GM23248 (cell line): ENCODE measurements at places on chromosomes 5 and 9. TPM values are rescaled to one million over a fixed set of nuclear protein-coding genes. Genes with fewer than 3 reads are reported as not detected.

GRCh38 chr9:115292584-115293279 lies 174.8 kb upstream of the TNC start:
- peak; percentile 33 for DNase-seq
- H3K4me3 ChIP-seq = no peak overlapping the region
- H3K4me1 ChIP-seq = peaks cover 19% of the 10 kb centered on the region
- H3K36me3 ChIP-seq = no peaks in the 10 kb centered on the region

- no peaks in the 10 kb centered on the region for H3K36me3 ChIP-seq
- H3K4me3 ChIP-seq = no peak overlapping the region
- H3K4me1 ChIP-seq = no peaks in the 10 kb centered on the region
- H3K27me3 ChIP-seq = peaks cover 14% of the 10 kb centered on the region
- DNase-seq = no peak
Observed at GRCh38 chr5:160448886-160449285, 27.2 kb downstream of the PTTG1 start.

DNA sequence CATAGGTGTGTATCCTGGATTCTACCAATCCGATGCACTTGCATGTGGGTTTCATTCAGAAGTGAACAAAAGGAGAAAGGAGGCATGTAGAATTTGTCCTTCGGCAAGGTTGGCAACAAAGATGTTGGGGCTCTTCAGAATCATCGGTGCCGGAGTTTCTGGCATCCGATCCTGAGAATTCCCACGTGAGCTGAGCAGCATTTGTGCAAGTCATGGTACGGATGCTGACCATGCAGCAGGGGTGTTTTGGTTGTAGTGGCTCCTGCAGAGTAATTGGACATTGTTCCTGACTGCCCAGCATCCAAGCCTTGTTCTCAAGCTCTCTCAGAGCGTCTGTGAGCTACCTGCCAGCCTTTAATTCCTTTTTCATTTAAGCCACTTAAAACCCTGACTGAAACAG lies 19.0 kb upstream of the POC5 start:
- no peak overlapping the region for H3K4me3 ChIP-seq
- H3K36me3 ChIP-seq = no peaks in the 10 kb centered on the region
- no peaks in the 10 kb centered on the region for H3K27me3 ChIP-seq
- no peak for DNase-seq
- no peak overlapping the region for H3K27ac ChIP-seq
- H3K4me1 ChIP-seq = no peaks in the 10 kb centered on the region

GRCh38 chr9:86096386-86096785 lies 3.0 kb downstream of the GOLM1 start:
- no peak overlapping the region for H3K4me3 ChIP-seq
- peak; percentile 69 for DNase-seq
- H3K36me3 ChIP-seq = no peaks in the 10 kb centered on the region

Gene SLIT3
- 49.4 and 61.9 TPM in 2 replicates for total RNA-seq

Gene WNT8A
- not detected in 2 replicates for total RNA-seq

DNA sequence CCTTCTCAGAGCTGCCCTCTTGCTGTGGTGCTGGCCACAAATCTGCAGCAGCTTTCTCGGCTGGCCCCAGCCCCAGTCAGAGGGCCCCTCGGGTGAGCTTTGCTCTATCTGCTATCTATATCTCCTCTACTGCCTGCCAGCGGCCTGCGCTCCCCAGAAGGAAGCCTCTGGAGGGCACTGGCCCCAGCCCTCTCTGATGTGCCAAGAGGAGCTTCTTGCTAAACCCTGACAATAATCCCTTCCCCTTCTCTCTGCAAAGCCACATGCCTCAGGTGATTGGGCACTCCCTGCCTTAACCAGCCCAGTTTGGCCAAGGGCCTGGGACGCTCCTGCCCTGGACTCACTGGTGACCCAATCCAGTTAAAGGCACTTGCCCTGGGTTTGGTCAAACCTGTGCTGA lies 42.7 kb downstream of the CAMK2A start:
- no peaks in the 10 kb centered on the region for H3K4me1 ChIP-seq
- H3K36me3 ChIP-seq = no peaks in the 10 kb centered on the region
- no peak overlapping the region for H3K27ac ChIP-seq
- no peaks in the 10 kb centered on the region for H3K27me3 ChIP-seq
- H3K4me3 ChIP-seq = no peak overlapping the region
- no peak for DNase-seq

Gene IL33
- total RNA-seq = 3.8 and 4.7 TPM in 2 replicates

GRCh38 chr5:171970826-171971225 lies 35.6 kb downstream of the FBXW11 start:
- no peaks in the 10 kb centered on the region; the same call in 1 of the 2 replicates for H3K36me3 ChIP-seq
- no peak for DNase-seq
- H3K27me3 ChIP-seq = no peaks in the 10 kb centered on the region
- no peak overlapping the region for H3K27ac ChIP-seq

DNA sequence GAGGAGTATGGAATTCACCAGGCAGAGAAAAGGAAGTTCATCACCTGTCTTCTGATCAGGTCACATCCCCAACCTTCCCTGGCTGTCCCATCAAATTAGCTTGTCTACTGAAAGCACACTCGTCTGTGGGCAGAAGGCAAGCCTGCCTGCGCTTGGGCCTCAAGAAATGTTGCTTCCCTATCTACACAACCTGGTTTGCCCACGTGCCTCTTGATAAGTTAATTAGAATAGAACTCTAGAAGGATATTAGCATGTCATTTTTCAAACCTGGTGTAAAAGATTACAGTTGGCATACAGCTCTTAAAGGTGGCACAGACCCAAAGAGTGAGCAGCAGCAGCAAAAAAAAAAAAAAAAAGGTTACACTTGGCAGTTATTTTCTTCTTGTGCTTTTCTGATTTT lies 5.1 kb downstream of the TTC23L start:
- H3K4me3 ChIP-seq = no peak overlapping the region
- H3K36me3 ChIP-seq = no peaks in the 10 kb centered on the region

Gene NCS1
- 32.2 and 33.0 TPM in 2 replicates for total RNA-seq

DNA sequence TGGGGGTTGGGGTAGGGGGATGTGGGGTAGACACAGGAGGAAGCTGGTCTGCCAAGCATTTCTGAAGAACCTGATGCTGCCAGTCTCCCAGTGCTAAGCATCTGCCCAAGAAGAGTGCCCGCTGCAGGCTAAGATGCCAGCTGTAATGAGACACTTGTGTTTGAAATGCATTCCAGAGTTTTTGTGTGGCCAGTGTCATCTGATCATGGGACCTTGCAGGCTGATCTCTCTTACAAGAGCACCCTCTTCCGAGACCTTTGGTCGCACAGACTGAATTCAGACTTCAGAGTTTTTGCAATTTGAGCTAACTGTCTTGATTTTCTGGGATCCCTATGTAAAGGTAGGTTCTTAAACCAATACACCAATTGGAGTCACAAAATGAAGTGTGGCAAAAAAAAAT lies 58.1 kb downstream of the DENND1A start:
- H3K27ac ChIP-seq = no peak overlapping the region
- DNase-seq = no peak
- H3K36me3 ChIP-seq = peaks cover 11% of the 10 kb centered on the region; the same call in 1 of the 2 replicates
- H3K27me3 ChIP-seq = no peaks in the 10 kb centered on the region
- H3K4me3 ChIP-seq = no peak overlapping the region

Gene TLR4
- total RNA-seq = 11.9 and 13.8 TPM in 2 replicates

DNA sequence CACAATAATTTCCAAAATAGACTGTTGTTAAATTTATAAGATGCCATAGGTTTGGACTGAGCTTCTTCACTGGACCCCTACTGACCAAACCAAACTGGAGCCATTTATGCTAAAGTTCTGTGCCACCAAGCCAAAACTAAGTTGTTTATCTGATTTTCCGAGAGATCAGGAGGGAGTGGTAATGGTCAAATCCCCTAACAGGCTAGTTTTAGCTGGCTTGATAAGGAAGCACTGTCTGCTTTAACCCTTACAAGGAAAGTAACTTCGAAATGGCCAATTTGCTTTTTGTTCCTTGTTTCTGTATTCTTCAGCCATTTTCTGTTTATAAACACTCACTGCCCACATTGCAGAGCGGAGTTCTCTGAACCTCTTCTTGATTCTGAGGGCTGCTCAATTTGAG lies 246.8 kb upstream of the TUT7 start:
- no peak for DNase-seq
- H3K27ac ChIP-seq = no peak overlapping the region
- no peaks in the 10 kb centered on the region for H3K36me3 ChIP-seq
- H3K4me1 ChIP-seq = peaks cover 56% of the 10 kb centered on the region

GRCh38 chr9:137021979-137022661 lies 5.9 kb downstream of the ABCA2 start:
- no peaks in the 10 kb centered on the region for H3K27me3 ChIP-seq
- H3K27ac ChIP-seq = no peak overlapping the region
- no peaks in the 10 kb centered on the region for H3K4me1 ChIP-seq
- H3K36me3 ChIP-seq = no peaks in the 10 kb centered on the region

DNA sequence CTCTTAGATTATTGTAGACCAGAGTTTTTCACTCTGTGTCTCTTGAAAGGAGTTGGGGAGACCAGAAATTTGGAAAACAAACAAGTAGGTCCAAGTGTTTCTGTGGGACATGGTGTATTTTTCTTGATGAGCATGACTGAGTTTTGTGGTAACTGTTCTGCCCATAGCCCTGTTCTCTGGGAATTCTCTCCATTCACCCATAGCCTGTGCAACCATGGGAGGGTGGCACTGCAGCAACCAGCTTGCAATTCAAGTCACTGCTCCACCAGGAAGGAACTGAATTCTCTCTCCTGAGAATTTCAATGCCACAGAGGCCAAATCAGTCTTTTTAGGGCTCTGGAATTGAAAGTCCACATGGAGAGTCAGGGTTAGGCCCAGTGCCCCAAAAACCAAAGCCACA lies 475.3 kb upstream of the TRPC7 start:
- H3K4me3 ChIP-seq = no peak overlapping the region
- H3K4me1 ChIP-seq = no peaks in the 10 kb centered on the region
- H3K36me3 ChIP-seq = no peaks in the 10 kb centered on the region
- H3K27ac ChIP-seq = no peak overlapping the region
- DNase-seq = no peak
- peaks cover 20% of the 10 kb centered on the region for H3K27me3 ChIP-seq

Gene MPDZ
- total RNA-seq = 29.2 and 31.9 TPM in 2 replicates

DNA sequence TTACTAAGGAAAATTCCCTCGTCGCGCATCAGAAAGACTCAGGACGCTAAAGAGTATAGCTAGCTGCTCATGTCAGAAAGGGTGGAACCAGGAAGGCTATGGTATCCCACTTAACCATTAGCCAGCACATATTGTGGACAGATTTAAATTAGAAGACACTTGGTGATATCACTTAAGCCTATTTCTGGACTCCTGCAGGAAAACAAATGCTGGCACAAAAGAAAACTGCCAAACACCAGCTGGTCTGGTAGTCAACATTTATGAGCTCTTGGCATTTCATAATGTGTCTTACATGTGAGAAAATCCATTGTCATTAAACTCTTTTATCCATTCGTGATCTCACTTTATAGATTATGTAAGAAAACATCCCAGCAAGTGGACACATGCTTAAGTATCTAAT lies 377.4 kb downstream of the PTPRD start:
- no peaks in the 10 kb centered on the region for H3K36me3 ChIP-seq
- H3K4me1 ChIP-seq = no peaks in the 10 kb centered on the region

DNA sequence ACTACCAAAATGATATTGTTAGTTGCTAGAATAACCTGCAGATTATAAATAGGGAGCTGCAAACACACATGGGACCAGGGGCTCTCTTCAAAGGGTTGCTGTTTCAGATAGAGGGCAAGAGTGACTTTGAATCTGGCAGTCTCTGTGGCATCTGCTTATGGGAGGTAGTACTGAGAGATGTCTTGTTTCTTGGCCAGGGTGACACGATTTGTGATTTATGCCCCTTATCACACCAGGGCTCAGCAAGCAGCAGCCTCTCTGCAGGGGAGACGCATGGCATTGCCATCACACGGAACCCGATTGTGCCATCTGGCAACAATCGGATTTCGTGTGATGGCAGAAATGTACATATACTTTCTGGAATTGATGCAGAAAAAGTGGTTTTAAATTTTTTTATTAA lies 615.6 kb downstream of the ZNF608 start:
- no peaks in the 10 kb centered on the region for H3K36me3 ChIP-seq
- no peak overlapping the region for H3K4me3 ChIP-seq
- no peaks in the 10 kb centered on the region for H3K4me1 ChIP-seq
- H3K27me3 ChIP-seq = peaks cover 6% of the 10 kb centered on the region; the same call in 1 of the 2 replicates

GRCh38 chr5:120479066-120479465 lies 15.0 kb downstream of the PRR16 start:
- H3K36me3 ChIP-seq = peaks cover 15% of the 10 kb centered on the region; the same call in 1 of the 2 replicates
- no peak overlapping the region for H3K4me3 ChIP-seq
- H3K27me3 ChIP-seq = no peaks in the 10 kb centered on the region
- H3K27ac ChIP-seq = no peak overlapping the region

Gene PLEKHG4B
- total RNA-seq = not detected in 2 replicates

DNA sequence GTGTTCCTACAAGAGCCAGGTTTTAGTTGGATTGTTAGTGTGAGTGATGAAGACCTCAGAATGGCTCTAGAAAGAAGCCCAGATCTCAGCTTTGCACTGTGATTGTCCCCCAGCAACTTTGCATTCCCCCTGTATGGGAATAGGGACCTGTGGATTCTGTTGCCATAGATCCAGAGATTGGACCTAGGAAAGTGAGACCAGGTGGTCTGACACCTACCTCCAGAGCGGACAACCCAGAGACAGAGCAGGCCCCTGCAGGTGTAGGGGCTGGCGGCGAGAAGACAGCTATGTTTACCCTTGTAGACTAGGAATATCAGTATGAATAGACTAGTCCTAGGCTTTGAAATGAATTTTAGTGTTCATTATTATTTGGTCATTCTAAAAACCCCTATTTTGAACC lies 53.6 kb downstream of the IRF1 start:
- no peaks in the 10 kb centered on the region for H3K27me3 ChIP-seq
- peak overlapping the region; percentile 65 for H3K27ac ChIP-seq
- H3K36me3 ChIP-seq = no peaks in the 10 kb centered on the region
- no peak for DNase-seq
- peaks cover 35% of the 10 kb centered on the region for H3K4me1 ChIP-seq

DNA sequence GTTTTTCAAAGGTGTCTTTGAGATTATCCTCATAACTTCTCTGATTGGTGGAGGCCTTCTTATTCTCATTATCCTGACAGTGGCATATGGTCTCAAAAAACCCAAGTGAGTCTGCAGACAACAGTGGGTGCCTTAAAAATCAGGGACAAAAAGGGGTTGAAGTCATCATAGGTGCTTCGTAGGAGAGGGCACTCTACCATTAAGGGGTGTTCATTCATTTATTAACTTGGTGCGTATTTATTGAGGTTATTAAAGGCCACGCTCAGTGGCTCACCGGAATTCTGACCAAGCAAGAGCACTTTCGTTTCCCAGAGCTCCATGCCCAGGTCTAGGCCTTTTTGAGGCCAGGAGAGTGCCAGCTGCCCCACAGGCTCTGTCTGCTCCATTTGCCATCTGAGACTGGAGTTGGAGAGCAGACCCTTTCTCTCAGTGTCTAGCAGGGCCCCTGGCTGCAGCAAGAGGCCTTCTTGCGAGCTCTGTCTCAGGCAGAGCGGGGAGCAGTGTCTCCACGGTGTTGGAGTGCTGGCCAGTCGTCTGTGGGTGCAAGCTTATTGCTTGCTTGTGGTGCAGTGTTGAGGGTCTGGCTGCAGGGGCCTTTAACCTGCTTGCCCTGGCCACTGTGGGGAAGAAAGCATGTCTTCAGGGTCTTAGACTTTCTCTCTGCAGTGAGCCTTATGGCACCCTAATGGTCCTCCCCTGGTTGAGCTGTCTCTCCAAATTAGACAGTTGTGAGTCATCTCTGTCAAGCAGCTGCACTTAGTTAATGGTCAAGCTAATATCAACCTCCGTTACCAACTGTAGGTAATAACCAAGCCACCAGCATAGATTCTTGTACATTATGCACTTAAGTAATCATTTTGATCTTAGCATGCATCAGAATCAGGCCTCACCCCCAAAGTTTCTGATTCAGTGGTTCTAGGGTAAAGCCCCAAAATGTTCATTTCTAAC lies 62.6 kb downstream of the IL31RA start:
- no peak overlapping the region for H3K4me3 ChIP-seq
- no peaks in the 10 kb centered on the region for H3K27me3 ChIP-seq
- peak; percentile 27 for DNase-seq
- peaks cover 11% of the 10 kb centered on the region for H3K4me1 ChIP-seq

- H3K36me3 ChIP-seq = peaks cover 13% of the 10 kb centered on the region; the same call in 1 of the 2 replicates
- DNase-seq = no peak
- no peak overlapping the region for H3K27ac ChIP-seq
- no peak overlapping the region for H3K4me3 ChIP-seq
- H3K27me3 ChIP-seq = no peaks in the 10 kb centered on the region
Observed at GRCh38 chr9:109092051-109092580, 27.6 kb downstream of the TMEM245 start.

Gene STING1
- total RNA-seq = 75.0 and 87.8 TPM in 2 replicates
